ENCODE measurements at places on chromosomes 13 and 19.

GRCh38 chr13:52851137-52851962 is 2.9 kb upstream of the PCDH8 start:
- peak; percentile 25 for DNase-seq

- no peak for DNase-seq
Measured at GRCh38 chr19:30284885-30285284, 87.3 kb upstream of the ZNF536 start.

GRCh38 chr13:74443631-74444030 is 309.4 kb upstream of the KLF12 start:
- DNase-seq = peak; percentile 81

DNA sequence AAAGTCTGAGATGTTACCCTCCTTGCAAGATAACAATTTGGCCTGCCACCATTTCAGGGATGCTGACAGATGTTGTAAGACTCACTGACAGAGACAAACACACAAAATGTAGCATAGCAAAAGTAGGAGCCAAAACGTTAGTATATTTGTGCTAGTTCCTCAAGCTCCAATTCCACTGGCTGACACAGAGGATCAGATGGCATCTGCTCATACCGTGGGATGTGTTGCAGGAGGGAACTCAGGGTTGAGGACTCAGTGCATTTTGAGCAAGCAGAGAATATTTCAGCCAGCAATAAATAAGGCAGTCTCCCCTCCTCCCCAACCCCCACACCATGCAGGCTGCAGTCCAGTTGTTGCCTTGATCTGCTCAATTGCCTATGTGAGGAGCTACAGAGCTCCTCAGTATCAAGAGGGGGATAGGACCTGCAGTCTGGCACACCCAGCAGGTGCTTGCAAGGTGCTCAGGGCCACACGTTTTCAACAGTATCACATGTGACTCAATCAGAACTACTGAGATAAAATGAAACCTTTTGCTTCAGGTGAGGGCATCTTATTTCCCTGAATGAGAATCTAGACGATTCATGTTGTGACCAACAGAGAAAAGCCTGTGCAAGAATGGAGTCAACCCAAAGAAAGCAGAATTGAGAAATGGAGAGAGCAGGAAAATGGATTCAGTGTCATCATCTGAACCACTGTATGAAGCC is 23.6 kb upstream of the LRCH1 start:
- no peak for DNase-seq

DNA sequence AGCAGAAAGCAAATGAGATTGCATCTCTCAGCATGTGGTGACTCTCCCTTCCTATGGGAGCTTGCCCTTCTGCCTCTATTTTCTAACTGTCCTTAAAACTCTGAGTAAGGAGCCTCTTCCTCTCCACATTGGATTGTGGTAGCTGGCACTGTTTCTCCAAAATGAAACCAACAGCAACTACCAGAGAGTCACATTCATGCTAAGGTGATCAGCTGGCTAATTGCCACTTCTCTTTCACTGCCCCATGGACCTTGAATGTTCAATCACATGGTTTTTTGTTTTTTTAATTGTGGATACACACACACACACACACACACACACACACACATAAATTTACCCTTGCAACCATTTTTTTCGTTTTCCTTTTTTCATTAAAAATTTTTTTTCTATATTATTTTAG is 154.7 kb upstream of the TSC22D1 start:
- DNase-seq = no peak

DNA sequence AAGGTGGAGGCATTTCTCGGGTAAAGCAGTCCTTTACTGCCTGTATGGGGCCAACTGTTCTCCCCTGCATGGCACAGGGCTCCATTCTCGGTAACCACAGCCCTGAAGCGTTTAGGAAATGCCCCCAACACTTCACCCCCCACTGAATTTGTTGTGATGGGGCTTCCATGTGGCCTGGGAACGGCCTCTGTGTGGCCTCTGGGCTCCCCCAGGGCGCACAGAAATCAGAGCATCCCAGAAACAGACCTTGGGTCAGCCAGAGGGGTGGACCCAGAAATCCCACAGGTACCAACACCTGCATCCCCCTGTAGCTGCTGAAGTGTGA is 153.7 kb upstream of the VSTM2B start:
- no peak for DNase-seq

DNA sequence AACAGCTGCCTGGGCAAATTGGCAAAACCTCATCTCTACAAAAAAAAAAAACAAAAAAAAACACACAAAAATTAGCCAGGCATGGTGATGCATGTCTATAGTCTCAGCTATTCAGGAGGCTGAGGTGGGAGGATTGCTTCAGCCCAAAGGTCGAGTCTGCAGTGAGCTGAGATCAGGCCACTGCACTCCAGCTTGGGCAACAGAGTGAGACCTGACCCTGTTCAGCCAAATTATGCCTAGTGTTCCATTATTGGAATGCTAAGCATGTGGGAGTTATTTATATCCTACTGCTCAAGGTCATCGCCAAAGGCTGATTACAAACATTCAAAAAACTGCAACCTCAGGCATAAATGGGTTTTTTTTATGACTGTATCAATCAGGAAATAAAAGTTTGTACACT is 1251.0 kb upstream of the PCDH9 start:
- no peak for DNase-seq

DNA sequence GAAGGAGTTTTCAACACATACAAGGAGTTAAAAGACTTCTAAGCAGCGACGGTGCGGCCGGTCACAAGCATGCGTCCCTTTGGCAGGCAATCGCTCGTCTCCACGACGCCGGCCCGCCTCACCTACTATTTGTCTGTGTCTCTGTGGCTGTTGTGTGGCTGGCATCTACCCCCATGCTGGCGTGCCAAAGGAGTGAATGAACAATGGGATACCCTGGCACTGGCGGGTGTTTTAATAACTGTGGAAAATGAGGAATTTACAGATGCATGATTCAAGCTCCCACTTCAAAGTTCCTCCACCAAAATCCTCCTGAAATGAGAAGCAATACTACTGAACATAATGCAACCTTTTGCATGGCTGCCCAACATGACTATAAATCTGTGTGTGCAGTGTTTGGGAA is 176.6 kb downstream of the KLF5 start:
- no peak for DNase-seq

- peak; percentile 52 for DNase-seq
Measured at GRCh38 chr13:51818781-51819511, 15.0 kb upstream of the DHRS12 start.

- no peak for DNase-seq
Measured at GRCh38 chr13:59279028-59279427, 884.7 kb downstream of the DIAPH3 start.

DNA sequence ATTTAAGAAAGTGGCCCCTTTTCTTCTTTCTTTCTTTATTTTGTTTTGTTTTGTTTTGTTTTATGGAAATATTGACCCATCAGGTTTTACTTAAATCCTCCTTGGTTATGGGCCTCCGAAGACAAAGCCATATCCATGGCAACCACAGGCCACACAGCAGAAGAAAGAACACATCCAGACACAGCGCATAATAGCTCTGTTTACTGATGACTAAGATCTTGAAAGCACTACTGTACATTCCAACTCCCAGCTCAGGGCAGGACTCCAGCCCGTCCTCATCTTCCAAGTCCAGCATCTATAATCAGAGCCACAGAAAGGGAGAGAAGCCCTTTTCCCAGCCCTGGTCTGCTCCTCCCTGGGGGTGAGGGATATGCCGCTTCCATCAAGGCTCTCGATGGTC is 84.3 kb downstream of the NUFIP1 start:
- DNase-seq = peak; percentile 99

All from iris pigment epithelial cell (primary cell).